ENCODE measurements at places on chromosomes 16 and 17.

DNA sequence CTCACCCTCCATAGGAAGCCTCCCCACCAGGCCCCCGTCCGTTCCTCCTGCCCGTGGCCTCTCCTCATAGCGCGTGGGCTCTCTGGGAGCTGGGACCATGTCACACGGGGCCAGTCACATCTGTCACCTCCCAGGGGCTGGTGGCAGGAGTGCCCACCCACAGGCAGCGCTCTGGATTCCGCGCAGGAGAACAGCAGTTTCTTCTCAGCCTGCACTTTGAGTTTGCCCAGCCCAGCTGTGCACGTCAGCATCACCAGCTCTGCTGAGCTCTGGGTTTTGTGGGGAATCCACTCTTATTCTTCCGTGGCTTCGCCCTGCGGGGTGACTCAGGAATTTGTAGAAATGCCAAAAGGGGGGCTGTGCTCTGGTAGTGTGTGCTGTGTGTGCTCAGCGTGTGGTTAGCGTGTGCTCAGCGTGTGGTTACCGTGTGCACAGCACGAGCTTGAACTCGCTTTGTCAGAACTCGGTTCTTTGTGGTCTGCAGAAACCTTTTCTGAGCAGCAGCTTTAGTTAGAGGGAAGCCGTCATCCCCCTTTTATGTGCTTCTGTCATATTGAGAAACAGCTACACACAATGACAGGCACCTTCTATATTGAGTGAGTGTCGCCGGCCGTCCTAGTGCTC is 3.2 kb downstream of the ACSF3 start:
- DNase-seq = no peak

GRCh38 chr16:30715750-30716445 is 16.9 kb downstream of the SRCAP start:
- peak; percentile 3 for DNase-seq

DNA sequence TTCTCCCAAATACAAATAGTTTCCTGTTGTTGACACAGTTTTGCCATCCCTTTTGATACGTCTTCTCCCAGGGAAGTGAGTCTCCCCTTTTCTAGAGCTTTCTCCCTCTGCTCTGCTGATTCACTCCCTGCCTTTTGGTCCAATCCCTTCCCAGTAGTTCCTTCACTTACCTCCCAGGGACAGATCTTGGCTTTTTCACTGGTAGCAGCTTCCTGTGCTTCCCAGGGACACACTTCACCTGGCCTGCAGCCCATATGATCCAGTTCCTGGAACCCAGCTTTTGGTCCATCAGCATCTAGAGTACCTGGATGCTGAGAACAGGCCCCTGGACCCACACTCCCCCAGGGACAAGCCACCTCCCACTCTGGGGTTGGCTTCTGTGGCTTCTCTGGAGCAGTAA is 15.8 kb downstream of the GPR179 start:
- DNase-seq = no peak

DNA sequence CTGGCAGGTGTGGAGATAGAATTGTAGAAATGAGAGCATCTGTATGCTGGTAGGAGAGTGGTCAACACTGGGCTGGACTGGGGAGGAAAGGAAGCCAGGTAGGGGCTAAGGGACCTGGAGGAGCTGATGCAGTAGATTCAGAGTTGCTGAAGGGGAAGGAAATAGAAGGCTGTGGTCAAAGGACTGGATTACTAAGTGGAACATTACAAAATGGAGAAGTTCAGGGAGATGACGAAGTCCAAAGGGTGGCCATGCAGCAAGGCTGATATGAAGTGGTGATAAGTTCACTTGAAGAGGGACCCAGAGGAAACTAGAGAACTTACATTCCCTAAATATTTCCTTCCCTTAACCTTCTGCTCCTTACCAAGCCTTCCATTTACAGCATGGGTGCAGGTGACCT is 8.6 kb upstream of the CCL2 start:
- no peak for DNase-seq

GRCh38 chr16:1338119-1338730 is 4.8 kb downstream of the BAIAP3 start:
- DNase-seq = no peak

DNA sequence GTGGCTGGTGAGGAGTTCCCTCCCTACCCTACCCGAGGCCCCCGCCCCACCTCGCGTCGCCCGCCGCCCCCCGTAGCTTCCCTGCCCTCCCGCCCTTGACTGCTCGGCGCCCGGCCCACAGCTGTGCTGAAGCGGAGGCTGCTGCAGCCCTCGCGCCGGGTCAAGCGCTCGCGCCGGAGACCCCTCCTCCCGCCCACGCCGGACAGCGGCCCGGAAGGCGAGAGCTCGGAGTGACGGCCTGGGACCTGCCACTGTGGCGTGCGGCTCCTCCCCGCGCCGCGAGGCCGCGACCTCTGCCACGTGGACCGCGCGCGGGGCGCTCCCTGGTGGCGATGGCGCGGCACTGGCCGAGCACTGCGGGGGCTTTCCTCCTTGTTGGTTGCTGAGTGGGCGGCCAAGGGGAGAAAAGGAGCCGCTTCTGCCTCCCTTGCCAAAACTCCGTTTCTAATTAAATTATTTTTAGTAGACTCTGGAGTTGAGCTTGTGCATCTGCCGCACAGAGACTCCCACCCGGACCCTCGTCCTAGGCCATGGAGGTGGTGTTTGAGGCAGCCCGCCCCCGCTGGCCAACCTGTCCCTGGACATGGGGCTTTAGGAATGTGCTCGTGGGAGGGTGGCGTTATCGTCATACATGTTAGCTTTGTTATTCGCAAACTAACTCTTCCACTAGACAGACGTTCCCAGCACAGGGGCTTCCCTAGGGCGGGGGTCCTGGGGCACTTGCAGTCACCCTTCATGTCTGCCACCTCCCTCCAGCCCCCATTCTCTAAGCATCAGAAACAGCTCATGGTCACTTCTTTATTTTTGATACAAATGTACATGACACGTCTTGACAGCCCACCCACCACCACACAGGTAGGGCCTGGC is 4.4 kb downstream of the TP53I13 start:
- DNase-seq = no peak

- no peak for DNase-seq
Measured at GRCh38 chr16:12771341-12771798, 32.3 kb downstream of the CPPED1 start.

DNA sequence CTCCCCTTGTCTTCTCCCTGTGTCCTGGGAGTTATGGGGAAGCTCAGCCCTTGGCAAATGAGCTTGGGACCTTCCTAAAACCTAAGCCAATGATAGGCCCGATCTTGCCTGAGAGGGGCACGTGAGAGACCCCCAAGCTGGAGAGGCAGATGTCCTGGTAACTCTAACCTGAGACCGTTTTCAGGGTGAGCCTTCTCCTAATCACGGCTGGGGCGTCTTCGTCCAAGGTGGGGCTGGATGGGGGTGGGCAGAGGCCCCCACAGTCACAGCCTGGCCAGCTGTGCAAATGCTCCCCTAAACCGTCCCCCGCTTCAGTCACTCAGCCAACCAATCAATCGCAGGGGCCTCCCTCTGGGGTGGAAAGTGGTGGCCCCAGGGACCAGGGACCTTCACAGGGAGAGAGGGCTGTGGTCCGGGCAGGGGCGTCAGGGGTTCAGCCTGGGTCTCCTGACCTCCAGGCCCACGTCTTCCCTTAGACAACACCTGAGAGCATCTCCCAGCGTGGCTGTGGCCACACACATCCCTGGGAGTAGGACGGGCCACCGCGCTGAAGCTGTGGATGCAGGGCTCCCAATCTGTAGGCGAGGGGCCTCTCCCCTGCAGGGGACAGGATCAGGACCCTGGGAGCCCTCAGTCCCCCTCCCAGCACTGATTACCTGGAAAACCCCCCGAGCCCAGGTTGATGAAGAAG is 30.6 kb downstream of the ACTG1 start:
- DNase-seq = no peak

GRCh38 chr16:8402981-8403843 is 187.1 kb downstream of the TMEM114 start:
- DNase-seq = no peak

DNA sequence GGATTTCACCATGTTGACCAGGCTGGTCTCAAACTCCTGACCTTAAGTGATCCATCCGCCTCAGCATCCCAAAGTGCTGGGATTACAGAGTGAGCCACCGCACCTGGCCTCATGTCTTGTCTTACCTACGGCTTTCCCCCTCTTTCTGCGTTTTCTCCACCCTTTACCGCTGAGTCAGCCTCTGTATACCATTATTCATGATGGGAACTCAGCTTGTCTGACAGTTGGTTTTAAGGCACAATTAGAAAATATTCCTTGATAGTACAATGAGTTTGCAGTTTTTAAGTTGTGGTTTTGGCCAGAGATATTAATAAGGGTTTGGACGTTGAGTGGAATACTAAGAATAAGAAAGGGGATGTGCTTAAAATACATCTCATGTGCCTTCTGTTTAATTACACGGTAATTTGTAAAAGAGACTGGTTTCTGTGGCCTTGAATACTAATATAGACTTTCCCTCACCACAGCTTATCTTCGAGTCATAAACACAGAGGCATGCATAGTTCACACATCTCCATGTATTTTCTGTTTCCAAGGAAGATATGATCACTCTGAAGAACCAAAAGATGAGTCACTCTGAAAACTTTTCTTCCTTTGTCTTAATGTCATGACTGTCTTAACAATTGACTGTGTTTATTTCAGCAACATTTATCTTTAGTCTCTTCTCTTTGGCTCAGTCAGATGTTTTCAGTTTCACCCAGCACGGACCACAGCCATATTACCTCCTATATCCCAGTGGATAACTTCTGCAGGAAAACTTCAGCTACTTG is 54.4 kb downstream of the PITPNC1 start:
- DNase-seq = no peak

DNA sequence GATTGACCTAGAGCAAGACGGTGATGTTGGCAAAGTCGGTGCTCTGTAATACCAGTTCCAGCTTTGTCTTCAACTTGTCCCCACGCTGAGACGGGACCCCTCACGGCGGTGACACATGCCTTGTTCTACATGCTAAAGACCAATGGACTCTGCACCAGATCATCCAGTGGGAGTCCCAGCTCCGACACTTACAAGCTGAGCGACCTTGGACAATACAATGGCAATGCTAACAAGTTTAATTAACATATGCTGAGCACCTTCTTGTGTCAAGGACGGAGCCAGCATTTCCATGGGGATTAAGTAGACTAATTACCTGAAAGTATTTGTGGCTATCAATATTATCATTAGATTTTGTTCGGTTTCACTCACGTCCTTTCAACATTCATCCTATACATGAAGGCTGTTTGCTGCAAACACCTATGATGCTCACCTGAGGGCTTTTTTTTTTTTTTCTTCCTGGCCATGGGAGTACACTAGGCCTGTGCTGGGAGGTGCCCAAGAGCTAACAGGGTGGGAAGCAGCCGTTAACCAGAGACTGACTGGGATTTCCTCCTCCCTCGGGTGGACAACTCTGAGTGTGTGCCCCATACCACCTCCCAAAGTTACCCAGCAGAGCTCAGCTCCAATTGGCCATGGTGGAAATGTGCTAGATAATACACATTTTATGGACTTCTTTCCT is 308.6 kb upstream of the ZFHX3 start:
- no peak for DNase-seq

- no peak for DNase-seq
Measured at GRCh38 chr17:5702951-5703510, 118.7 kb upstream of the NLRP1 start.

- no peak for DNase-seq
Measured at GRCh38 chr17:55351226-55351625, 70.4 kb downstream of the MMD start.

DNA sequence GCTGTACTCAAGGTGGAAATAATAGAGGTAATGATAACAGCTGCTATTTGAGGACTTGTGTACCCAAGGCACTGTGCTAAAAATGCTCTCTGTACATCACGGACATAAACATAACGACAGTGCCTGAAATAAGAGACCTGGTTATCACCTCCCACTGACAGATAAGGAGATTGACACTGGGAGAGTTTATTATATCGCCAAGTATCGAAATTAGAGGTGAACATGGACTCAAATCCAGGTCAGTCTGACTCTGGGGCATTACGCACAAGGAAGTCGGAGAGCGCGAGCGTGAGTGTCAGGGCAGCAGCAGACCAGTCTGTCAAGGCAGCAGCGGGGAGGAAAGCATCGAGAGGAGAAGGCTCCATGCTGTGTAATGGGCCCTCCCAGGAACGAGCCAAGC is 57.1 kb downstream of the GOSR1 start:
- no peak for DNase-seq

- no peak for DNase-seq
Measured at GRCh38 chr17:16189791-16190348, 25.5 kb downstream of the NCOR1 start.

DNA sequence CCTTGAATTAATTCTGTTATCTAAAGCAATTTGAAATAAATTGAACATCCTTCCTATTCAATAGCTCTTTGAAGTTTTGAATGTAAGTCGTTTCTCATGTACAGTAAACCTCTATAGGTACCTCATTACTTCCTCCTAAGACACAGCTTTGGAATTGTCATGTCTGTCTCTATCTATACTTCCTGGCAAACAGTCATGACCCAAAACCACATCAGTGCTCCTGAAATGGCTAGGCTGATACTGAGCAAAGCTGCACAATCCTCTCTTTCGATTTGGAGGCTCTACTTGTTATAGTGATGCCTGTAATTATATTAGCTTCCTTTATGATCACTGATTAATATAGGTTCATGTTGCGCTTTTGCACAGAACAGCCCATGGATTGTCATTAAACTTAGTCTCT is 110.1 kb downstream of the ADAMTS18 start:
- DNase-seq = no peak

DNA sequence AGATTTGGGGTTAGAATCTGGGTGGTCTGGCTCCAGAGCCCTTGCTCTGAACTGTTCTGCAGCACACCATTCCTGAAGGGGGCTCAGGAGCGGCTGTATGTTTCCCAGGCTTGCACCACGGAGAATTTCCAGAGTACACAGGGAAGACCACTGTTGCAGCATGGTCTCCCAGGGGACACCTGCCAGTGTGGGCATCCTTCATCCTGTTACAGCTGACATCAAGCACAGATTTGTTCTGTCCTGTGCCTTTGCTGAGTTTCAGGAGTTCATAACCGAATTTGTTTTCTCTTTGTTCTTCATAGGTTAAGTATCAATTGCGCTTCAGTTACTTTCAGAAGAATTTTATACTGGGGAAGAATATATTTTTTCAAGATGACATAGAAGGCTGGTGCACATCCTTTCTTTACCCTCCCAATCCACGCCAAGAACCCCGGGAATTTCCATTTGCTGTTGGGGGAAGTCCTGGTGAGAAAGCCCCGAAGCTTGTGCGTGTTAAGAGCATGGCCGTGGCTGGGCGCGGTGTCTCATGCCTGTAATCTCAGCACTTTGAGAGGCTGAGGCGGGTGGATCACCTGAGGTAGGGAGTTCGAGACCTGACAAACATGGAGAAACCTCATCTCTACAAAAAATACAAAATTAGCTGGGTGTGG is 26.3 kb upstream of the ABCA3 start:
- DNase-seq = no peak

GRCh38 chr17:64938925-64939474 is 19.7 kb upstream of the LRRC37A3 start:
- DNase-seq = peak; percentile 16
